Suppressor macrophage treated with lipopolysaccharide for 1 hour (primary cell): ENCODE measurements at places on chromosomes 13 and 19.

DNA sequence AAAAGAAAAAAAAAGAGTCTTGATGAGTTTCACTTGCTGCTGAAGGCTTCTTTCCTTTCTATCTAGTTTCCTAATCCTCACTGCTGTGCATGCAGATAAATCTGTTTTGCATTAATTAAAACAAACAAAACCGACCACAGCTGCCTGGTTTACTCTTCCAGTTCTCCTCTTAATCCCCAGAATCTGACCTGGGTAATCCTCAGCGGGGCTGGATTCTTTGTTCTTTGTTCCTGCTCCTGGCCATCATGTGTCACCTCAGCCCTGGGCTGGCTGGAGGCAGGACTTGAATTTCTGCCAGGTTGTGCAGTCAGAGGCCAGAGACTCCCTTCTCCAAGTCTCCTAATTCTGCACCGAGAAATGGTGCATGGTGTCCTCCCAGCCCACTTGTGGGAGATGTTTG is 52.2 kb upstream of the CYP4F8 start:
- DNase-seq = no peak

DNA sequence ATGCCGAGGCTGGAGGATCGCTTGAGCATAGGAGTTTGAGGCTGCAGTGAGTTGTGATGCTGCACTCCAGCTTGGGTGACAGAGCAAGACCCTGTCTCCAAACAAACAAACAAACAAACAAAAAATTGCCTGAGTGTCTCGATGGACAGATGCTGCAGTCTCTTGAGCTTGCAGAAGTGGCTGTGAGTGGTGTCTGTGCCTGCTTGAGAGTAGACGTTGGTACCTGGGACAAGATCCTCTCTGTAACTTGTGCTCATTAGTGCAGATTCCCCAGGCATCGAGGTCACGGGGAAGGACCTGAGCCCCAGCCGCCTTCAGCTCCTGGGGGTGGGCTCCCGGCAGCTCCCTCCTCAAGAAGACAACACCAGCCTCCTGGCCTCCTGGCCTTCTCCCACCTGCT is 8.6 kb upstream of the C5AR2 start:
- DNase-seq = no peak

GRCh38 chr13:23628250-23628649 is 58.0 kb downstream of the TNFRSF19 start:
- DNase-seq = no peak

GRCh38 chr19:41426952-41427646 is at the start of gene B3GNT8:
B3GNT8 (minus strand) TSS chr19:41427374; CDS start chr19:41426778, 596 bp downstream.
- peak; percentile 67 for DNase-seq

GRCh38 chr13:88031980-88032559 is 360.9 kb downstream of the SLITRK5 start:
- DNase-seq = peak; percentile 1

GRCh38 chr19:4518345-4519171 is at the start of gene PLIN4:
PLIN4 (minus strand) TSS chr19:4518486; CDS start chr19:4518272, 214 bp downstream.
- DNase-seq = no peak

DNA sequence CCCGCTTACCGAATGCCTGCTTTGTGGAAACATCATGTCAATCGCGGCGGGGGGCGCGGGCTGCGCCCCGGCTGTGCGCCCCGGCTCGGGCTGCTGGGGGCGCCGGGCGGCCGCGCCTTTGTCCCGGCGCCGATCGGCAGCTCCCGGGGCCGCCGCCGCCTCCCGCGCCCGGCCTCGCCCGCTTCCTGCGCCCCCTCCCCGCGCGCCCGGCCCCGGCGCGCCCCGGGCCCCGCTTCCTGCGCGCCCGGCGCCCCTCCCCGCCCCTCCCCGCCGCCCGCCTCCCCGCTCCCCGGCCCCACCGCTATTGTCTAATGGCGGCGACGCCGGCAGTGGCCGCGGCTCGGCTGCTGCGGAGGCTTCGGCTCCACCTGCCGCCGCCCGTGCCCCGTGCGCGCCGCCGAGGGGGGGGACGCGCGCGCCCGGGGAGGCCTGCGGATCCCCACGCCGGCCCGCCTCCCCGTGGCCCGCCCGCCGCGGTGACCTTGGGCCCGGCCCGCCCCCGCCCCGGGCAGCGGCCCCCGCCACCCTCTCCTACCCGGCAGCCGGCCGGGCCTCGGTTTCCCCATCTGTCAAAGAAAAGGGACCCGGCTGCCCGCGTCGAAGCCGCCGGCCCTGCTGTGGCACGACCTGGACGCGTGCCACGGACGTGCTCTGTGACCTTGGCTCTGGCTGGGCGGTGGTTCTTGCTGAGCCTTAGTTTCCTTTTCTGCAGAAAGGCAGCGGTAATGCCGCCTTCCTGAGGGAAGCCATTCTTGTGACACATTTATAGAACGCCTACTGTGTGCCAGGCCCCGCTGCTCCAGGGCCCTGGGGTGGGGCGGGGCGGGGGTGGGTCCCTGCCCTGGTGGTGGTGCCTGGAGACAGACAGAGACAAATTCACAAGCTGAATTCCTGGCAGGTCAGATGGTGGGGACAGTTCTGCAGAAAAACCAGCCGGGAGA is at the start of gene TLE5:
TSS of gene TLE5 (minus strand) at position 331 of the 941 bp plus-strand sequence. CDS start at position 36, 295 bp downstream.
- peak; percentile 63 for DNase-seq

- DNase-seq = peak; percentile 83
Observed at GRCh38 chr13:48151363-48152161, 56.7 kb upstream of the MED4 start.

GRCh38 chr19:52170863-52171320 is 529 bp downstream of the ZNF836 start:
- no peak for DNase-seq

GRCh38 chr13:46380242-46380641 is 6.8 kb downstream of the RUBCNL start:
- no peak for DNase-seq

DNA sequence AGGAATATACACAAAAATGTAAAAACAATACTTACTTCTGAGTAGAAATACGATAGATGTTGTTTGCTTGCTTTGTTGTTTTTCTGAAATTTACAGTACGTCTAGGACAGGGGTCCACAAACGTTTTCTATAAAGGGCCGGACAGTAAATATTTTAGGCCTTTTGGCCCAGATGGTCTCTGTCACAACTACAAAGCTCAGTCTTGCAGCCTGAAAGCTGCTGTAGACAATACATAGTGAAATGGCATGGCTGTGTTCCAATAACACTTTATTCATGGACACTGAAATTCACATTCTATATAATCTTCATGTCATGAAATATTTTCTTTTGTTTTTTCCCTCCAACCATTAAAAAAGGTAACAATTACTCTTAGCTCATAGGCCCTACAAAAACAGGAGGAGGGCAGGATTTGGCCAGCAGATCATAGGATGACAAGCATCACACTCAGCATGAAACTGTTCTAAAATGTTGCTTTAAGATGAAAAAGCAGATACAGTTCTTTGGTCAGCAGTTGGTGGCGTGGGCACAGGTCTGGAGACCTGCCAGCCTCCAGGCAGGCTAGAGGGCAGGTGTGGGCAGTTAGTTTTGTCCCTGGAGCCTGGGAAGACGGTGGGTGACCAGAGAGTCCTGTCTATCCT is at the start of gene EDDM13:
TSS of gene EDDM13 (plus strand) at position 588 of the 638 bp plus-strand sequence. CDS start 87 bp downstream, outside the sequence.
- DNase-seq = no peak

- DNase-seq = peak; percentile 84
Observed at GRCh38 chr19:35828692-35829301, 16.2 kb upstream of the PRODH2 start.

GRCh38 chr13:86725105-86725504 is 925.9 kb upstream of the SLITRK6 start:
- no peak for DNase-seq
